ENCODE measurements at places on chromosomes 7 and 10.
A peak's percentile ranks its signal among the peaks of the same experiment; 100 is the strongest.

GRCh38 chr10:50325449-50326171, 74.3 kb upstream of the ASAH2 start:
- peak; percentile 73 for DNase-seq

DNA sequence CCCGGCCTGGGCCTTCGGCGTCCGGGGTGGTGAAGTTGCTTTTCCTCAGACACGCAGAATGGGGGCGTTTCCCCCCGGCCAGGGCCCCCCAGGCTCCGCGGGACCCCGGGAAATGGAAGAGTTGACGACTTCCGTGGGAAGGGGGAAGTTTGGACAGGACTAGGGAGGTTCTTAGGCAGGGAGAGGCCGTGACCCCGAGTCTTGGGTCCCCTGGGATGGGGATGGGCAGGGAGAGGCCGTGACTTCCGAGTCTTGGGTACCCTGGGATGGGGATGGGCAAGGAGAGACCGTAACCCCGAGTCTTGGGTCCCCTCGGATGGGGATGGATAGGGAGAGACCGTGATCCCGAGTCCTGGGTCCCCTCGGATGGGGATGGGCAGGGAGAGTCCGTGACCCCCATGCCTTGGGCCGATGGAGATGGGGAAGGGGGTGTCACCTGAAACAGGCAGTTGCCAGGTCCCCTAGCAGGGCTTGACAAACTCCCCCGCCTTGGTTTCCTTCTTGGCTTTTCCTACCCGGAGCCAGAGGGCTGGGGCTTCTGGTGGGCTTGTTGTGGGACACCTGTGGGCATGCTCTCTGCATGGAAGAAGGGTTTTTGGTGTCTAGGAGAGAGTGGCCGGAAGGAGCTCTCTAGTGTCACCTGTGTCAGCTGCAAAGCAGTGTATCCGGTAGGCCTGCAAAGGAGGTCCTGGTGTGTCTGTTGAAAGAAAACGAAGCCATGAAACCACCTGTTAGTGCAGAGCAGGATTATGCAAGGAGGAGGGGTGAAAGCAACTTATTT, 1.1 kb downstream of the TRRAP start:
- DNase-seq, result peak; percentile 60

DNA sequence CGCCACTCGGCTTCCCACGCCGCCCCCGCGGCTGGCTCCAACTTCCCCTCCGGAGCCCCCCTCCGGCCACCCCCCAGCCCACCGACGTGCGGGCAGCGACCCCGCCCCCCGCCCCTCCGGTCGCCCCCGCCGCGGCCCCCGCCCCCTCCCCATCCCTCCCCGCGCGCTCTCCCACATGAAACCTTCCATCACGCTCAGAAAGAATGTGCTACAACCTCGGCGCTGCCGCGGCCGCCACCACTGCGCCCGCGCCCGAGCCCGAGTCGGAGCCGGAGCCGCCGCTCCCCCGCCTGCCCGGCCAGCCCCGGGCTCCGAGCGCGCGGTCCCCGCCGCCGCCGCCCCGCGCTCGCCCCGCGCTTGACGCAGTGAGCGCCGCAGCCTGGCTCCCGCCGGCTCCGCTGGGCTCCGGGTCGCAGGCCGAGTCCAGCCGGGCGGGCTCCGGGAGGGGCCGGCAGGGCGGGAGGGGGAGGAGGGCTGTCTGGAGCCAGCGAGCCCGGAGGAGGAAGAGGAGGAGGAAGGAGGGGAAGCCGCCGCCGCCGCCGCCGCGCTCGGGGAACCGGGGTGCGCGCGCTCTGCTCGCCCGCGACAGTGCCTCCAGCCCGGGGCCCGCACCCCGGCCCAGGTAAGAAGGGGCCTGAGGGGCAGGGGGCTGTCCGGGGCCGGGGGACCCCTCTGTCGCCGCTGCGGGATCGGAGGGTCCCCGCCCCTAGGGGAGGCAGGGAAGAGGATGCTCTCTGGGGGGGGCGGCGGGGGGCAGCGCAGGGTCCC, 4.3 kb upstream of the ELFN1 start:
- no peak for DNase-seq

DNA sequence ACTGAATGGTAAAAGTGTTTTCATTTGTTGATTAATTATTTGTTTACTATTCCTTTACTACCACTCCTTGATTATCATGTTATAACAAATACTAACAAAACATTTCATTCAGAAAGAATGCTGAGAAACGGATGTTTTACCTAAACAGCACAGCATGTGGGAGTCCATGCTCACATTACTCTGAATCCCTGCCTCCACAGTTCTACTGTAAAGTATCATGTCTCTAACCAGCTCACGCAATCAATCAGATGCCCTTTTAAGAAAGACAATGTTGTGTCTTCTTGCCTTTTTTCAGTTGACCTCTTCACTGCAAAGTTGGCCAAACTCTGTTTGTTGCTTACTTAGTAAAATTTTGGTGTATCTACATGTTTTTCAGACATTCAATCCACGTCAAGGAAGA, 232.5 kb upstream of the MDFIC start:
- DNase-seq, result no peak

DNA sequence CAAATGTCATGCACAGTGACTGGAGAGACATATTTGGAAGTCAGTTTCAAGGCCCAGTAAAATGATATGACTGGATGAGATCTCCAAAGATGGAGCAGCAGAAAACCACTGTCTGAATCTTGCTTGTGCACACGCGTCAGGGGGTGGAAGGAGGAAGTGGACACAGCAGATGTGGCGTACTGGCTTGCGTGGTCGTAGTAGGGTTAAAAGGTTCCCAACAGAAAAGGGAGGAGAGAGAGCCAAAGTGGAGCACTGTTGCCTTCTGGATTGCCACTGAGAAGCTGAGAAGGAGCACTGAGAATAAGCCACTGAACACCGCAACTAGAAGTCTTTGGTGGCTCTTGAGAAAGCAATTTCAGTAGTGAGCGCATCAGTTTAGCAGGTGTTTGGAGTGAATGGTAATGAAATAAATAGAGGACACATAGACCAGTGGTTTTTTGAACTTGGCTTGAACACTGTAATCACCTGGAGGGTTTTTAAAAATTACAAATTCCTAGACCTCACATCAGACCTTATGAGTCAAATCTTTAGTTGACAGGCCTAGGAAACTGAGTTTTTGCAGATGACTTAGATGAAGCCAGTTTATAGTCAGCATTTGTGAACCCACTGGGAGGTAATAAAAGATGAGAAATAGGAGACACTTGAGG, 227.3 kb downstream of the PTEN start:
- DNase-seq, result no peak

- no peak for DNase-seq
Measured at GRCh38 chr7:44076101-44076895, 6.0 kb downstream of the POLM start.

DNA sequence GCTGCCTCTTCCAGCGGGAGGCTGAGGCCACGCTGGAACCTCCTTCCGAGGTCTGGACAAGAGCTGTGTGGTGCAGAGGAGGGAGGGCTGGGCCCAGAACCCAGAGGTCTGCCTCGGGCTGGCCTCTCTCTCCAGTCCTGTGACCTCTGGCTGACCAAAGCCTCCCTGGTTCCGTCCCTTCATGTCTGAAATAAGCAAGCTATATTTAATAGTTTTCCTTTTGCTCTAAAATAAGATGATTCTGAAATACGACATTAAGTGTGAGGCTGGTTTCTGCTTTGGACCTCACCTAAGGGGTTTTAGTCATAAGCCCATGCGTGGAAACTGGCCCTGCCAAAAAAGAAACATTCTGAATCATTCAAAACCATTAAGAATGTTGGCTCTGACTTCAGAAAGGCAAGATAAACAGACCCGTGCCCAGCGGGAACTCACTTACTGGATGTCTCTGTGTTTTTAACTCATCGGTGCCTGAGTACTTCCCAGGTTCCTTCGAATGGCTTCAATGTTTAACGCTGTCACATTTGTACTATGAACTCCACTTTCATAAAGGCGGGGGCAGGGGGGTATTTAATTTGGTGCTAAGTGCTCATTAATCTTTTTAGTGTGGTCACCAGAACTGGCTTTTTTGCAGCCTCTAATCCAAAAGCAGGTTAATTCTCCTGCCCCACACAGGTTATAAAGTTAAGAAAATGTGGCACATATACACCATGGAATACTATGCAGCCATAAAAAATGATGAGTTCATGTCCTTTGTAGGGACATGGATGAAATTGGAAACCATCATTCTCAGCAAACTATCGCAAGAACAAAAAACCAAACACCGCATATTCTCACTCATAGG, 157.5 kb upstream of the KLF14 start:
- no peak for DNase-seq

- no peak for DNase-seq
Measured at GRCh38 chr7:124034754-124035100, 1.9 kb upstream of the TMEM229A start.
